CD4-positive, alpha-beta T cell treated with Interleukin-12 subunit alpha and Interleukin-12 subunit beta, for 1 hour (primary cell): ENCODE measurements at places on chromosomes 1 and 21.

DNA sequence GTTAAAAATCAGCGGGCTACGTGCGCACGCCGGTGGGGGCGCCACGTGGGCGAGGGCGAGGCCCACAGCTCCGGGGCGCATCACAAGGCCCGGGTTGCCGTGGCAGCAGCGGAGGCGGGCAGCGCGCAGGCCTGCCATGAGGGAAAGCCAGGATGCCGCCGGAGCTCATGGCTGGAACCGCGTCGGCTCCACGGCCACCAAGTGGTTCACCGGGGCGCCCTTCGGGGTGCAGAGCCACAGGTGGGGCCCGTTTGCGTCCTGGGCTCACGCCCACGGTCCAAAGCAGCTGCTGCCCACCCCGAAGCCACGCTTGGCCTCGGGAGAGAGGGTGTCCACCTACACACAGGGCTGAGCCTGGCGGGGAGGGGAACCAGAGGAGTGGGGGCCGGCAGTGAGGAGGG, 4.9 kb upstream of the TTC22 start:
- no peak for DNase-seq

GRCh38 chr1:26797627-26798026, 9.9 kb downstream of the PIGV start:
- no peak for DNase-seq

DNA sequence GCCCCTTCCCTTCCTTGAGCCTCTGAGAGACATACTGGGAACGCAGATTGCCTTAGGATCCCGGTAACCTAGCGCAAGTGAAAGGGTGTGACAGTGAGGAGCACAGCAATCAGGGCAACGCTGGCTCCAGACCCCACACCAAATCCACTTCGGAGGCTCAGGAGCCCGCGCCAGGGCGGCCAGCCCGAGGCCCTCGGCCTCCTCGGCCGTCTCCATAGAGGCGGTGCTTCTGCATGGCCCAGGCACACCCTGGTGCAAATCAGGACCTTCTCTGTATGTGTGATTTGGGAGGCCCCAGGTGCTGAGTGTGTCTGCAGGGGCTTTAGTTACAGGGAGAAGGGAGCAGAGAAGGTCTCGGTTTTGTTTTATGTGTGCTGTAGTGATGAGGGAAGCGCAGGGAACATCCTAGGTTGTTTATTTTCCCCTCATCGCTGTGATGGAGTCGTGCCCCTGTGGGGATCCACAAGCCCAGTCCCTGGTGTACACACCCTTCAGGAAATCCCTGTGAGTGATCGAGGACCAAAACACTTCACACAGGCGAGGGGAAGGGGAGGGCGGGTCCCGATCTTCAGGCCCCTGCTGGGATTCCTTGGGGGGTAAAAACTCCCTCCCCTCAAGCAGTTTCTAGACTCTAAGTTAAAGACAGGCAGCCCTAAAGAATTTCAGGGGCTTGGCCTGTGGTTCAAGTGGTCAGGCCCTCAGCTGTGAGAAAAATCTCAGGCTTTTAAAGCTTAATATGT, 9.4 kb downstream of the KIAA1614 start:
- no peak for DNase-seq

GRCh38 chr1:86155807-86156565, 586 bp downstream of the COL24A1 start:
- DNase-seq: no peak

DNA sequence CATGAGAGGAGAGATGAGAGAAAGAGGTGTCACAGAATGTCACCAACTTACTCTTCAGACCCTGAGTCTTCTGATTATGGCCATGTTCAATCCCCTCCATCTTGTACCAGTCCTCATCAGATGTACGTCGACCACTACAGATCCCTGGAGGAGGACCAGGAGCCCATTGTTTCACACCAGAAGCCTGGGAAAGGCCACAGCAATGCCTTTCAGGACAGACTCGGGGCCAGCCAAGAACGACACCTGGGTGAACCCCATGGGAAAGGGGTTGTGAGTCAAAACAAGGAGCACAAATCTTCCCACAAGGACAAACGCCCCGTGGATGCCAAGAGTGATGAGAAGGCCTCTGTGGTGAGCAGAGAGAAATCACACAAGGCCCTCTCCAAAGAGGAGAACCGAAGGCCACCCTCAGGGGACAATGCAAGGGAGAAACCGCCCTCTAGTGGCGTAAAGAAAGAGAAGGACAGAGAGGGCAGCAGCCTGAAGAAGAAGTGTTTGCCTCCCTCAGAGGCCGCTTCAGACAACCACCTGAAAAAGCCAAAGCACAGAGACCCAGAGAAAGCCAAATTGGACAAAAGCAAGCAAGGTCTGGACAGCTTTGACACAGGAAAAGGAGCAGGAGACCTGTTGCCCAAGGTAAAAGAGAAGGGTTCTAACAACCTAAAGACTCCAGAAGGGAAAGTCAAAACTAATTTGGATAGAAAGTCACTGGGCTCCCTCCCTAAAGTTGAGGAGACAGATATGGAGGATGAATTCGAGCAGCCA, 8.0 kb downstream of the ELOA start:
- peak; percentile 54 for DNase-seq

DNA sequence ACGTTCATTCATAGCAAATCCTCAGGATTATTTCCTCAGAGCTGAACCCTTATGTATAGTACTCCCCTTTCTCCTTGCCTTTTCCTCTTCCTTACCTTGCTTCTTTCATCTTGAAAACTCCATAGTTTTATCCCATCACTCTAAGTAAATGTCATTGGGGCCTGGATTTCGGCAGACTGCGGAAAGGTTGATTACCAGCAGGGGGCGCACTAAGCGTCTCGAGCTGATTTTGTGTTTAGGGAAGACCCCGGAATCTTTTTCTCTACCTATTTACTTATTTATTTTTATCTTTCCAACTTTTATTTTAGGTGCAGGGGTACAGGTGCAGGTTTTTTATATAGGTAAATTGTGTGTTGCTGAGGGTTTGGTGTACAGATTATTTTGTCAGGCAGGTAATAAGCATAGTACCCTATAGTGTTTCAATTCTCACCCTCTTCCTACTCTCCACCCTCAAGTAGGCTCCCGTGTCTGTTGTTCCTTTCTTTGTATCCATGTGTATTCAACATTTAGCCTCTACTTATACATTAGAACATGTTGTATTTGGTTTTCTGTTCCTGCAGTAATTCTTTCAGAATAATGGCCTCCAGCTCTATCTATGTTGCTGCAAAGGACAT, 11.4 kb upstream of the MTARC1 start:
- peak; percentile 24 for DNase-seq

- no peak for DNase-seq
Measured at GRCh38 chr1:154129391-154129970, 25.4 kb downstream of the NUP210L start.

- no peak for DNase-seq
Measured at GRCh38 chr1:41242342-41243078, 404 bp upstream of the SCMH1 start.

- DNase-seq: no peak
Measured at GRCh38 chr1:147527941-147528936, 13.1 kb upstream of the BCL9 start.

GRCh38 chr1:80363689-80364475, 1357.4 kb upstream of the ADGRL4 start:
- no peak for DNase-seq

DNA sequence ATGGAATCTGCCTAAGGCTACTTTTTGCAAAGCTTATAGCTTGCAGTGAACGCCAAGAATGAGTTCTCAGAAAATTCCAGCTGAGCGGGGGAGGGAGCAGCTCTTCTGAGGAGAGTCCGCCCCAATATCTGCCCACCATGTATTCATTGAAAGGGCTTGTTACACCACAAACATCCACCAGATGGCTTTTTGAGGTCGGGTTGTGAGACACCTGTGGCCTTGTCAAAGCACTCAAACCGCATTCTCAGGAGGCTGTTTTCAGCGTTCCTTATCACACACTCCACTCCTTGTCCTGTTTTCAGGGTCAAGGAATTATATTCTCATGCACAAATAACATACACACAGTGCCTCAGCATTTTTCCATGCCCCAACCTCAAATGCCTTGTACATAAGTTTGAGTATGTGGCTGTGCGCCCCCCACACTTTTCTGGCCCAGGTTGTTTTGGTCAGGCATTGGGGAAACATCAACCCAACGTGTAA, 3.9 kb upstream of the C4BPB start:
- peak; percentile 68 for DNase-seq

DNA sequence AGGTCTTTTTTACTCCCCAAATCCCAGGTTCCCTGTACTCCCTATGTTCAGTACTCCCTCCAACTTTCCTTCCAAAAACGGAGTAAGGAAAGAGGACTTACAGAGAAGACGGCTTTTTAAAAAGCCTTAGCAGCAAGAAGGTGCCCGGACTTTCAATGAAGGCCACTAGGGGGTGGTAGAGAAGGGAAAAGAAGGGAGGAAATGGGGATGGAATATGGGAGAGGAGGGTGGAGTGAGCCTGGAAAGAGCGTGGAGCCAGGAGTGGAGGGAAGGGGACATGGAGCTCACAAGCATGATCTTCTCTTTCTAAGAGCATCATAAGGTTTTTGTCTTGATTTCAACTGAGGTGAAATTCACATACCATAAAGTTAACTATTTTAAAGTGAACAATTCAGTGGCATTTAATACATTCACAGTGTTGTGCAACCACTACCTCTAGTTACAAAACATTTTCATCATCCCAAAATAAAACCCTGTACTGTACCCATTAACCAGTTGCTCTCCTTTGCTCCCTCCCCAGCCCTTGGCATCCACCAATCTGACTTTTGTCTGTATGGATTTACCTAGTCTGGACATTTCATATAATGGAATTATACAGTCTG, 129.9 kb downstream of the ZNF281 start:
- DNase-seq: peak; percentile 23

GRCh38 chr1:12549460-12550349, 68.3 kb downstream of the DHRS3 start:
- DNase-seq: no peak

GRCh38 chr1:156660752-156661112, 16.5 kb downstream of the NES start:
- no peak for DNase-seq

DNA sequence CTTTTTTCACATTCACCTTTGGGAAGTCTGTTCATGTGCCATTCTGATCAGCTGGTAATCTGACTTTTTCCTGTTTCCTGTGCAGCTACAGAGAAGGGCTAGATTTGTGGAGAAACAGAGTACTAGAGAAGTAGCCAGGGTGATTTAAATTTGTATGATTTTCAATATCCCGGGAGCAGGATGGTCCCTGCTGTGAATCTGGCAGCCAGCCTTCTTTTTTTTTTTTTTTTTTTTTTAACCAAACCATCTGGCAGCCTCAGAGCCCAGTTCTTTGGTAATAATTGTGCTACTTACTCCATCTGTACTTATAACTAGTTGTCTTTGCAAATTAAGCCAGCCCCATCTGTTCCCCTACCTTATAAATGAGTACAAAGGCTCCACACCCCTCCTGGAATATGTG, 248.6 kb upstream of the DEPDC1 start:
- no peak for DNase-seq

GRCh38 chr1:67524143-67525052, 94.2 kb upstream of the SERBP1 start:
- DNase-seq: no peak

DNA sequence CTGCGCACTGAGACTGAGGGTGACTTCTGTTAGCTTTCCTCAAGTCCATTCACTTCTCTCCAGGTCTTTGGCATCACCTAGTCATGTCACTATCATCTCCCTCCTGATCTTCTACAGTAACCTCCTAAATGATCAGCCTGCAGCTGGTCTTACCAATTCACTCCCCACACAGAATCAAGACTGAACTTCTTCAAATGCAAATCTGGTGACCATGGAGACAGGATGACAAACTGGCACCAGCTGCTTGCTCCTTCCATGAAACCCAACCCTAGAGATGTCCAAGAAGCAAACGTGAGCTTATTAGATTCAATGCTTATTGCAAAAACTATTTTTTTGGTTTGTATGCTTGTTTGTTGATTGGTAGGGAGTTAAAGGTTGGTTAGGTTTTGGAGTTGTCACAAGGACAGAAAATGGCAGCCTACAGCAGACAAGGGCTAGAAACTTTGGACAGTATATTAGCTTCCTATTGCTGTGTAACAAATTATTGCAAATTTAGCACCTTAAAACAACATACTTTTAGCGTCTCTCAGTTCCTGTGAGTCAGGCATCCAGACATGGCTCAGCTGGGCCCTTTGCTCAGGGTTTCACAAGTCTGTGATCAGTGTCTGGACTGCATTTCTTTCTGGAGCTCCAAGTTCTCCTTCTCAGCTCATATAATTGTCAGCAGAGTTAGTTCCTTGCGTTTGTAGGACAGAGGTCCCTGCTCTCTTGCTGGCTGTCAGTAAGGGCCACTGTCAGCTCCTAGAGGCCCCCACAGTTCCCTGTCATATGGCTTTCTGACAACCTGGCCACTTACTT, 53.3 kb upstream of the GJA8 start:
- no peak for DNase-seq

DNA sequence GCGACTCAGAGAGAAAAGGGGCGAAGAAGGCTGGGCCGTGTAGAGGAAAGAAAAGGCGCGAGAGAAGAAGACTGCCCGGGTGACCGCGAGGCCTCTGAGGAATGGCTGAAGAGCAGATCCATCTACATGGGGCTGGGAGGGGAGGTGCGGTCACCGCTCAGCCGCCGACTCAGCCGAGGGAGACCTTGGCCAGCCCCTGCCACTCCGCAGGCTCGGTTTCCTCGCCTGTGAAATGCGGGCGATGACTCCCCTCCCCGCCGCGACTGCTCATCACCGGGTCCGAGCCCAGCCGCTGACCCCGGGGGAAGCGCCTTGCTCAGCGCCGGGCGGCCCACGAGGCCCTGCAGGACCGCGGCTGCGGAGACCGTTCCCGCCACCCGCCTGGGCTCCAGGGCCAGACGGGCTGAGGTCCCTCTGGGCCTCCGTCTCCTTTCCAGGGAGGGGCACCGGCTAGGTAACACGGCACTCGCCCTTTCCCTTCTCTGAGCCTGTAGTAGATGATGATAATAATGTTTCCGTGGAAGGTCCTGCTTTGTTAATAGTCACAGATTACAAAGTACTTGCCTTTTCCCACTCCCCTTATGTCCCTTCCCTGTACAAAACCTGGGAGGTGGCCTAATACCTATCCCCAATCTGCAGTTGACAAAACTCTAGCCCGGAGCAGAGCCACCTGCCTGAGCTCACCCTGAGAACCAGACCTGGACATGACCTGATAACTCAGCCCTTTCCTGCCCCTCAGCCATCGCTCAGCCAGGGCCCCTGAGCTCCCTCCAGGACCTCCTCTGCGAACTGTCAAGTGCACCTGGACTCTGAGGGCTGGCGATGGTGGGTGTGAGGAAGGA, 1.6 kb upstream of the BSND start:
- DNase-seq: no peak

DNA sequence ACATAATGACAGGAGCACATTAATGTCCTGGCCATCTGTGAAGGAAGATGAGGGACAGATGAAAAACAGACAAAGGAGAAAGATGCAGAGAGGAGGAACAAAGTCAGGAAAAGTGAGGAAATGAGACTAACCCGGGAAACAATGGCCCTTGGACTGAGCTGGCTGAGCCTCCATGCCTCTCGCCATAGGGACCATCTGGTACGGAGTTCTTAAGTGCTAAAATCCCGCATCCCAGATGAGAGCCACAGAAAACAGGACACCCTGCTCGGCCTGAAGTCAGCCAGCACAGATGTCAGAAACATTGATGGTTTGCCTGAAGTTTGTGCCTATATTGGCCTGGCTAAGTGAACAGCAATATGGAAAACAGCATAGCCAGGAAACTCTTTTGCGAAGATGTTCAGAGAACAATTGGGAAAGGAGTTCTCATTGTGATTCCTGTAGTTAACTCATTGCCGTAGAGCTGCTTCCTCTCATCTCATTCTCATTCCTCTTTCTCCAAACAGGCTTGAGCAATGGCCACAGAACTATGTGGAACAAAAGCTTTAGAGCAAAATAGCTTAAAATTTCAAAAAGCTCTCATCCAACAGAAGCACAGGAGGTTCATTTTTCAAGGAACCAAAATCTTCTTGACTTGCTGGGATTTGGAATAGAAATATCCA, 96.6 kb downstream of the ASTN1 start:
- DNase-seq: no peak
